ENCODE measurements at places on chromosomes 3 and 15. TPM values are rescaled to one million over a fixed set of nuclear protein-coding genes. Genes with fewer than 3 reads are reported as not detected.

DNA sequence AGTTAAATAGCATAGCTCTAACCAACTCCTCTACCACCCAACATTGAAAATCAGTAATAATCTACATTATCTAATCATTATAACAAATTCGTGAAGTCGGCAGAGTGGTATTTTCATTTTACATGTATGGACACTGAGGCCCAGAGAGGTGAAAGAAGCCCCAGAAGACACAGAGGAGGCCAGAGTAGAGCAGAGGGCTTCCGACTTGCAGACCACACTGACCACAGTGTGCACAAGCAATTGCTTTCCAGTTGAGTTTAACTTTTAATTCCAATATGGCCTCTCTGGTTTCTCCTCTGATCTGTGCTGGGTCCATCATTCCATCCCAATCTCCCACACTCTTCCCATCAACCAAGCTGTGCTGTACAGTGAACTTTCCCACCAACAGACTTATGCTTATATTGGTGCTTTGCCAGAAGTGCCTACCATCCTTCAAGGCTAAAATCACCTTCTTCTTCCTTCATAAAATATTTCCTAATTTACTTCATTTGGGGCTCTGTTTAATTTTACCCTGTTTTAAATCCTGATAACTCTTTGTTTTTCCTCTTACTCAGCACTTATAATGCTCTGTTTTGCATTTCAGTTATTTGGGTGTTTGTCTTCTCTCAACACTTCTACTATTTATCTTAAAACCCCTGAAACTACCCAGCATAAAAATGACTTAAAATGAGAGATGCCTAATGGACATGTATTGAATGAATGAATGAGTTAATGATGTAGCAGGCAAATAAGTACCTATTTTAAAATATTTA is 81.8 kb upstream of the TNFSF10 start:
- H3K4me3 ChIP-seq, result no peak overlapping the region
- no peaks in the 10 kb centered on the region for H3K4me1 ChIP-seq
- no peak for DNase-seq
- H3K27ac ChIP-seq, result no peak overlapping the region
- H3K27me3 ChIP-seq, result no peaks in the 10 kb centered on the region
- peaks cover 19% of the 10 kb centered on the region for H3K36me3 ChIP-seq

- no peak overlapping the region for H3K27ac ChIP-seq
- H3K4me3 ChIP-seq, result no peak overlapping the region
- no peak for DNase-seq
- no peaks in the 10 kb centered on the region for H3K36me3 ChIP-seq
- H3K4me1 ChIP-seq, result no peaks in the 10 kb centered on the region
- peaks cover 24% of the 10 kb centered on the region for H3K27me3 ChIP-seq
Observed at GRCh38 chr15:51274956-51275355, 63.4 kb downstream of the CYP19A1 start.

- DNase-seq, result no peak
- H3K4me1 ChIP-seq, result peaks cover 3% of the 10 kb centered on the region
- H3K36me3 ChIP-seq, result no peaks in the 10 kb centered on the region
- no peak overlapping the region for H3K4me3 ChIP-seq
Observed at GRCh38 chr3:182629521-182629920, 163.8 kb upstream of the ATP11B start.

DNA sequence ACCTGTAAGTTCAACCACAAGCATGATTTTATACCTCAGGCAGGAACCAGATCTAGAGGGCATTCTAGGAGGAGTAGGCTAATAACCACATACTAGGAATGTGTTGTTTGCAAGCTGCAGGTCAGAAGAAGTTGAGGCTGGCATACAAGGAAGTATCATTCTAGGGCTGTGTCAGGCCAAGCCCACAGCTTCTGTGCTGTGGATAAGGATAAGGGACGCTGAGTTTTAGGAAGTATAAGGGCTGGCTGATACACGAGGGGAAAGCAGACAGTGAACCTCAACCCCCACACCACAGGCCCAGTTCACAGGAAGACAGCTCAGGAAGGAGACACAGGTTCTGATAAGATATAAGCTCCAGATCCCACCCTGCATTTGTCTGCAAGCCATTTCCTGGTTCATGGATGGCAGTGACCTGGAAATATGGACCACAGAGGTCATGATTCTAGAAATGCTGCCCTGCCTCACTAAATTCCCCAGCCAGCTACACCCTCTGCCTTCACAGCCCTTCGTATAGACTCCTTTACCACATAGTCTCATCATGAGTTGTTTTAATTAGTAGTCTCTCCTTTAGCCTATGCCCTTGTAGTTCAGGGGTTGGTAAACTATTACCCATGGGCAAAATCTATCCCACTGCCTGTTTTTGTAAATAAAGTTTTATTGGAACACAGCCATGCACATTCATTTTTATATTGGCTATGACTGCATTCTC is 260.7 kb downstream of the OPA1 start:
- H3K36me3 ChIP-seq, result no peaks in the 10 kb centered on the region
- H3K4me3 ChIP-seq, result no peak overlapping the region
- H3K4me1 ChIP-seq, result peaks cover 2% of the 10 kb centered on the region
- no peak for DNase-seq
- no peak overlapping the region for H3K27ac ChIP-seq

- no peak overlapping the region for H3K27ac ChIP-seq
- no peak for DNase-seq
- peaks cover 5% of the 10 kb centered on the region for H3K36me3 ChIP-seq
- no peak overlapping the region for H3K4me3 ChIP-seq
Observed at GRCh38 chr15:89172921-89173320, 48.5 kb downstream of the RLBP1 start.

CD86 gene
- total RNA-seq, result 1.0 TPM

LRRC31 gene
- total RNA-seq, result not detected

Data from activated naive CD8-positive, alpha-beta T cell treated with anti-CD3 and anti-CD28 coated beads, Interleukin-2, amount 10 ng/mL, durations not matched to agents 7 days and 5 days (primary cell).